ENCODE measurements at places on chromosomes 1 and 21.
A peak's percentile ranks its signal among the peaks of the same experiment; 100 is the strongest.

DNA sequence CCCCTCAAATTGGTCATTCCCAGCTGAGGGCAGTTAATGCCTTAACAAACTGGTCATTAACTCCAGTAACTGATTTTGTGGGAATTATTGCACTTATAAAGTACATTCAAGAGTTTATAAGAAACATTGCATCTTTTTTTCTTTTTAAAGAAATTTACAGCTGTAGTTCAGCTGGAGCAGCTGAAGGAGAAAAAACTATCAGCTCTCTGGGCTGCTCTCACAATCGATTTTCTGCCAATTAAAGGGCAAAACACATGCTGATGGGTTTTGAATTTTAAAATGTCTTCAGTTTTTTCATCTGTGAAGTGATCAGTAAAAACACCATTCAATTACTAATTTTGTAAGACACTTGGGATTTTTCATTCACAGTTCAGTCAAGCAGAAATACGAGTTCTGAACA is 74.7 kb downstream of the KIFAP3 start:
- DNase-seq, result no peak

- DNase-seq, result no peak
Measured at GRCh38 chr1:43563876-43564539, 33.3 kb downstream of the PTPRF start.

DNA sequence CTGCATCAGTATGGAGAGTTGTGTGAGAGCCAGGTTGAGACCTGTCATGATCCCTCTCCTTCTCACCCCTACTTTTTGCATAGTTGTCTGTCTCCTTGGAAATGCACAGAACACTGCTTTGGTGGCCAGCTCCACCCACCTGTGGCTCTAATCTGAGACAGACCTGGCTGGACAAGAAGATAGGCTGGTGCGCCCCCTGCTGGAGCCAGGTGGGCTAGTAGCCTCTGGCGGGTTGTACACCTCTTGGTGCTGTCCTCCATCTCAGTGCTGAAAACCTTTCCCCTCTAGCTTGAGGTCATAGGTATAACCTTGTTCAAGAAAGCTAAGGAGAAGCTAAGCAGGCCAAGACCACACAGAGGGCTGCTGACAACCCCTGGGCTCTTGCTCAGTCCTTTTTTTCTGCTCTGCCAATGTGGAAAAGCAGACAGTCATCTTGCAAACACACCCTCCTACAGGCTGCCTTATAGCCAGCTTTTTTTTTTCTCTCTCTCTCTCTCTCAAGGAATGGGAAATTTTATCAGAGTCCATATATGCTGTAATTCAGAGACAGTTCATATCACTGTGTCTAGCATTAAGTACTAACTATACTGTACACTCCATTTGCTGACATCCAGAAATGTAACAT is 58.8 kb upstream of the SPATA6 start:
- peak; percentile 84 for DNase-seq

- no peak for DNase-seq
Measured at GRCh38 chr1:164748253-164748899, 189.4 kb downstream of the PBX1 start.

DNA sequence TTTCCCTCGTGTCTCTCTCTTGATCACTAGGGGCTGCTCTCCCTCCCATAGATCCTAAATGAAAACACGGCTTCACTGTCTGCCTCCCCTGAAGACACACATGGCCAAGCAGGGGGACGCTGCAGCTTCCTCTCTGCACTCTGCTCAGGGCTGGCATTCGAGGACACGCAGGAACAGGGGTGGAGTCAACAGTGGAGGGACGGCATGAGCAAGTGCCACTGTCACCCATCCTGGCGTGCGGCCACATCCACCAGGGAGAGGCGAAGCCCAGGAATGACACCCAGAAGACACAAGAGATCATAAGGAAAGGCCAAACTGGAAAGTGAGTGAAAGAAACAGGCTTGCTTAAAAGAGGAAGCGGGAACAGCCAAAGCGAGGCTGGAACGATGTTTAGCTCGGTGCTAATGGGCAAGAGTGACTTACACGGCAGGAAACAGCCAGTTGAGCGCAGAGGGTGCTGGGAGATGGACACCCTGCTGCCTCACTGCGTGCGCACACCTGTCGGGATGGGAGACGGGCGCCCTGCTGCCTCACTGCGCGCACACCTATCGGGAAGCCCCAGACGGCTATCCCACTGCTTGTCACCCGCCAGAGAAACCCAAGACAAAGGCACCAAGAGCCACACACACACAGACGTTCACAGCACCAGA is 13.6 kb upstream of the C1QTNF12 start:
- DNase-seq, result no peak

GRCh38 chr1:44723496-44724295 is 7.3 kb downstream of the RNU5D-1 start:
- no peak for DNase-seq

DNA sequence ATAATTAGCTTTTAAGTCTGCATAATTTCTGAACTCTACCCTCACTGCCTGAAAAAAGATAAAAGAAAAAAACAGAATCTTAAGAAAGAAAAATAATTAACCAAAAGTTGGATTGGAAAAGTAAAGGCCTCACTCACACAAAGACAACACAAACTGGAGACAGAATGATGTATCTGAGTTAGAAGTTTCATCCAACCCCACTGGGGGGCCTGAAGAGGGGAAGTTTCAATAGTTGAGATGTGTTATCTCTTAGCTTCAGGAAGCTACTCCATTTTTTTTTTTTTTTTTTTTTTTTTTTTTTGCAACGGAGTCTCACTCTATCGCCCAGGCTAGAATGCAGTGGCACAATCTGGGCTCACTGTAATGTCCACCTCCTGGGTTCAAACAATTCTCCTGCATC is 19.9 kb downstream of the SYDE2 start:
- DNase-seq, result no peak

DNA sequence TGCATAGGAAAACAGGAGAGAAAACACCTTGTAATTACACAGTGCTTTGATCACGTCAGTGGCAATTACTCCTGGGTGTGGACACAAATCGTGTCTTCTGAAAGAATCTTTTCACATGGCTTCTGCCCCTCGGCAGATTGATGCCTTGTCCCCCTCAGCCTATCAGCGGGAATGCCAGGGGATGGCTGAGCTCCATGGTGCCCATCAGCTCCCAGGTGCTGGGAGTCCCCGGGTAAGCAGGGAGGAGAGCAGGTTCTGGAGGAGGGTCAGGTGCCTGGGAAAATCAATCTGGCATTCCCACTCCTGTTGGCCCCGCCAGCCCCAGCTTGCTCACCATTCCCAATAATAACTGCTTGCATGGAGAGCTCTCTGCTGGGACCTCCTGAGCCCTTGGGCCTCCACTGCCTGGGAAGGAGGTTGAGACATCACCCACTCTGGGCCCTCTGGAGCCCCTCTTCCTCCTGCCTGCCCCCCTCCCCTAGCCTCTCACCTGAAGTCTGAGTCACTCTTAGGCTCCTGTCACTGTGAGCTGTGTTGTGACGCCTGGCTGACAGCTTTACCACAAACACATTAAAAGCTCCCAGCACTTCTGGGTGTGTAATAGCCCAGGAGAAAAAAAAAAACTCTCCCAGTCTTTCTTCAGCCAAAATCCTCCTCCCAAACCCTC is 4.9 kb downstream of the CAMK2N1 start:
- DNase-seq, result peak; percentile 25

- DNase-seq, result no peak
Measured at GRCh38 chr1:217881131-217881543, 250.0 kb downstream of the SPATA17 start.

- no peak for DNase-seq
Measured at GRCh38 chr1:160797861-160798273, 1.9 kb downstream of the LY9 start.

- DNase-seq, result no peak
Measured at GRCh38 chr1:1310109-1310385, 1.6 kb downstream of the PUSL1 start.

DNA sequence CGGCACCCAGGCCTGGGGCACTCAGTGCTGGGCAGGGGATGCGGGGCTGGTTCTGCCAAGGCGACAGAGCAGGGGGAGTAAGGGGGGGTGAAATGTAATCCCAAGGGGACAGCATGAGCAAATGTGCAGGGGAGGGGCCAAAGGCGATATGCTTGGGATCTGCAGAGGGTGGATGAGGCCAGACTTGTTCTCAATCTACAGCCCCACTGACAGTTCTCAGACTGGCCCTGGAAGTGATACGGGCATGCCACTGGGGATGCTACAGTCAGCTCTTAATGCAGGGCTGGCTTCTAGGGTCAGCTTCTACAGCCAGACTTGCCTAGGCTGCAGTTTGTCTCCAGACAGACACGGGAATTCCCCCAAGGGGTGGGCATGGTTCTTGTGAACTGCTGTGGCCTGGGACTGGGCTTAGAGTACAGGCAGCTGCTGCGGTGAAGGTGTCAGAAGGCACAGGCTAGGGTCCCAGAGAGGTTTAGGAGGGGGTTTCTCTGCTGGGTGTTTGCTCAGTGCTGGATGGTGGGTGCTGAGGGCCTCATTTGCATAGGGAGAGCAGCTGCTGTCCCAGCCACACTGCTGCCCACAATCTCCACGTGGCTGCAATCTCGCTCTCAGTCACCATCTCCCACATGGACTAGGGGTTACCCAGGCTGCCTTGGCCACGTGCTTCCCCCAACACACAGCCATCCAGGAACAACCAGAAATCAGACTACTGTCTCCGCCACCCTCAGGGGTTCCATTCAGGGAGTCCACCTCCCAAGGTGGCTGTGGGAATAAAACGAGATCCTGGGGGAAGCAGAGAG is 190.1 kb downstream of the HIVEP3 start:
- DNase-seq, result no peak

DNA sequence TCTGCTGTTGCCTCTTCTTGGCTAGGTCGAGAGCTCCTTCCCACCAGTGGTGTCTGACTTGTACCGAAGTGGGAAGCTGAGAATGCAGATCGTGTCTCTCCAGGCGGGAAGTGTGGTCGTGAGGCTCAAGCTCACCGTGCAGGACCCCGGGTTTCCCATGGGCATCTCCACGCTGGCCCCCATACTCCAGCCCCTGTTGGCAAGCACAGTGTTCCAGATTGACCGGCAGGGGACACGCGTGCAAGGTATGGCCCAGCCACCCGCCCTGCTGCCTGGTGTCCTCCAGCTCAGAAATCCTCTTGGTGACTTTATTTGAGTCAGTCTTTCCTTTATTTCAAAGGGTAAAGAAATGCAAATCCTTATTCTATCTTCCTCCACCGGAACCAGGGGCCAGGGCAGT is 32.7 kb downstream of the UMODL1 start:
- no peak for DNase-seq

DNA sequence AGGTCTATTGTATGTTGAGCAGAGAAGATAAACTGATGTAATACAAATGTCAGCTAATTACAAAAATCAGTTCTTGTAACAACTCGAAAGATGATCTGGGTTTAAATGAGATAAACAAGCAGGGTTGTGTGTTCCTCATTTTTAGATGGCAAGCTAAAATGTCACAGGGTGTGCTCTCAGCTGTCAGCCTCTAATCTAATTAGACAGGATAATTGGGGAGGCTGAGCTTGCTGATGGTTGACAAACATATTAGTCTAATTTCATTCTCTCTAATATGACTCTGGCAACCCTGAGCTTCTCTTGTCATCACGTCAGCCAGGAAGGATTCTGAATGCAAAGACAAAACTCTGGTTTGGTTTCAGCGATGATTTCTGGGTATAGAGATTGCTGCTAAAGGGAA is 335.3 kb upstream of the KAZN start:
- DNase-seq, result no peak

DNA sequence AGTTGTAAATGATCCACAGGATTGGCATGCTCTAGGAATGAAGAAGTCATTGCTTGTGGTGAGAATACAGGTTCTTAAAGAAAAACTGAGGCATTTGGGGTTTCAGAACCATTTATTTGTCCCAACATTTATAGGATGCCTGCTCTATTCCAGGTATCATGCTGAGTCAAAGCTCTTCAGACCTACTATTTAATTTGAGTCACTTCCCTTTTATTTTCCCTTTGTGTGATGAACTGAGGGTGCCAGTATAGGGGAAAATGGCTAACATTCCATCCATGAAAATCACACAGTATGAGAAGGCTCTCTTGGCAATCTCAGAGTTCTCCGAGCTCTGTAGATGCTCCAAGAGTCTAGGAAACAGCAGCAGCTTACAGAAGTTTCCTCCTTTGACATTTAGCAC is 110.4 kb downstream of the RNF220 start:
- peak; percentile 39 for DNase-seq

- no peak for DNase-seq
Measured at GRCh38 chr1:206699000-206699586, 14.4 kb downstream of the MAPKAPK2 start.

GRCh38 chr1:31249854-31250253 is 10.2 kb upstream of the NKAIN1 start:
- DNase-seq, result no peak

DNA sequence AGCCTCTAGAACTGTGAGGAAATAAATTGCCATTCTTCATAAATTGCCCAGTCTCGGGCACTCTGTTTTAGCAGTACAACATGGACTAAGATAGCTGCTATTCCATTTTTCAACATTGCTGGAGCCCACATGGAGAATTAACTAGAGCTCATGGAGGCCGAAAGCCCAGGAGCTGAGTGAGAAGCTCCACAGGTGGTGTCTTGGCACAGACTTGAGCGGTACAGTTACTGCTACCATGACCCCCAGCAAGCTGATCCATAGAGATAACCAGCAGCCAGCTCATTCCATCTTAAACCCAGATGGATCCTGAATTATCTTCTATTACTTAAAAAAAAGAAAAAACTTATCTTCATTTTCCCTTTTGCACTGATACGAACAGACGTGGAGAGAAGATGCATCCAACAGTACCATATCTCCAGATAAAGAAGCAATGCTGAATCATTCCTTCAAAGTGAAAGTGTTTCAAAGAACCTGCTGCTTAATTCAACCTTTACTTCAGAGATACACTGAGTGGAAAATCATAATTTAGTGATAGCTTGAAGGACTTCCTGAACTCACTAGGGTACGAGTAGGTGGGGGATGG is 115.1 kb downstream of the SETD4 start:
- no peak for DNase-seq

- DNase-seq, result peak; percentile 60
Measured at GRCh38 chr1:204726478-204726877, 40.9 kb upstream of the LRRN2 start.

GRCh38 chr1:171081763-171082201 is 8.9 kb upstream of the FMO3 start:
- DNase-seq, result no peak

DNA sequence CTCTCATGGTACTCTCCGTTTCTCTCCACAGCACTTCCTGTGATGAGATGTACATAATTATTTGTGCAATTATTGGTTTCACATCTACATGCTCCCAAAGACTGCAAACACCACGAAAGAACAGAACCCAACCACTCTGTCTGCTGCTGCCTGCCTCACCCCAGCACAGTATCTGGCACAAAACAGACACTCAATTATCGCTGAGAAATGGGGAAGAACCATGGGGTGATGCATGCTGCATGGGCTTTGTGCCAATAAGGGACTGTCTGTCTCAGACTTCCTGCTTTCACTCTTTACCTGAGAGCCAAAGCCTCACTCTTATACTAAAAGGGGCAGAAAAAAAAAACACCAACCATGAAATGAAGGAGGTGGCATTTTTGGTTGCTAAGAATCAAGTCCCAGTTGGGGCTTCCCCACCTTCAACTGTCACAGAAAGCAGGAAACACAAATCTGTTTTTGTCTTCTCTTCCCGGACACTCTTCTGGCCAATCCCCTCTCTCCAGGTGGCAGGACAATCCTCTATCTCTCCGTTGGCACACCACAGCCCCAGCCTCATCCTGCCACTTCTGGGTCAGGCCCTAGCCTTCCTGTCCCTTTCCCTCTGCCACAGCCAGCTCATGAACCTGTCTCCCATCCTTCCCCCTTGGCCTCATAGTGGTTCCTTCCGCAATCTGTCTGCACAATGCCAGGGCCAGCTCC is 82.0 kb downstream of the TGFBR3 start:
- DNase-seq, result no peak

- DNase-seq, result peak; percentile 37
Measured at GRCh38 chr1:209266590-209267205, 316.8 kb upstream of the CAMK1G start.

Measured in urothelium cell line (cell line).